Uterus (tissue), 4 donors: ENCODE measurements at places on chromosomes 13 and 19. TPM values are rescaled to one million over a fixed set of nuclear protein-coding genes. Genes with fewer than 3 reads are reported as not detected.

The LRRC63 gene
- total RNA-seq: not detected

GRCh38 chr19:11321191-11322126 lies 18.0 kb downstream of the RAB3D start:
- DNase-seq: no peak
- no peaks in the 10 kb centered on the region for H3K36me3 ChIP-seq
- no peaks in the 10 kb centered on the region for H3K27me3 ChIP-seq
- H3K4me3 ChIP-seq: no peak overlapping the region
- H3K4me1 ChIP-seq: peaks cover 4% of the 10 kb centered on the region

The GZMM gene
- 0.62 TPM for total RNA-seq

DNA sequence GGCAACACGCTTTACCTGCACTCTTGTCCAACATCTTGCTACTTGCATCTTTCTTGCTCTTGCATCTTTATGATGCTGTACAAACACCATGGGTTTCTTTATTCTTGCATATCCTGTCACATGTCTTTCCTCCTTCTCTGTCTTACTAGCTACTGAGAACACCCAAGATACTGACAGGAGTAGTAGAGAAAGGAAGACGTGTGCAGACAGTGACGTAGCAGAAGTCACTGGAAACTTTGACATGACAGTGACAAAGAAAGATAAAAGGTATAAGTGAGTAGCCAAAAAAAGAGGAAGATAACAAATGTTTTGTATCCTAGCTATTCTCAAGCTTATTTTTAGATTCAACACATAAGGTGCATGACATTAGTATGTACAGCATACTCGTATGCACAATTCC lies 34.2 kb downstream of the TRPC4 start:
- no peaks in the 10 kb centered on the region for H3K27me3 ChIP-seq
- no peak for DNase-seq
- no peaks in the 10 kb centered on the region for H3K4me1 ChIP-seq
- H3K36me3 ChIP-seq: no peaks in the 10 kb centered on the region
- H3K4me3 ChIP-seq: no peak overlapping the region
- H3K27ac ChIP-seq: no peak overlapping the region

- H3K4me3 ChIP-seq: no peak overlapping the region
- H3K27me3 ChIP-seq: no peaks in the 10 kb centered on the region
- no peaks in the 10 kb centered on the region for H3K4me1 ChIP-seq
These were observed 182.7 kb downstream of the TBC1D4 start for GRCh38 chr13:75299246-75299645.

DNA sequence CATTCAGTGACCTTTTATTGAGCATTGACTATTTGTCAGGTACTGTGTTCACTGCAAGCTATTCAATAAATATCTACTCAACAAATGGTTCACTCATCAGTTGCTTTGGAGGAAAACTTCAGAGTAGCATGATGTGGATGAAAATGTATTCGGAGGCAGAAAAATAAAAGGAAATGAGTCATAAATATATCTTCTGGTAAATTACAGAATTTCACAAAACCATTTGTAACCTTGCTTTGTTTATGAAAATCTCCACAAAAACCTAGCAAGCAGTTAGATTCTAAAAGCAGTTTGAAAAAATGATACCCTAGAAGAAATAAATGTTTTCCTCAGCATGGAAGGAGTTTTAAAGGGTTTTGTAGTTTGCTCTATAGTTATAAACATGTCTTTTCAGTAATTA lies 399.6 kb downstream of the LMO7 start:
- no peaks in the 10 kb centered on the region for H3K4me1 ChIP-seq
- H3K27me3 ChIP-seq: no peaks in the 10 kb centered on the region
- no peak for DNase-seq
- no peak overlapping the region for H3K27ac ChIP-seq

DNA sequence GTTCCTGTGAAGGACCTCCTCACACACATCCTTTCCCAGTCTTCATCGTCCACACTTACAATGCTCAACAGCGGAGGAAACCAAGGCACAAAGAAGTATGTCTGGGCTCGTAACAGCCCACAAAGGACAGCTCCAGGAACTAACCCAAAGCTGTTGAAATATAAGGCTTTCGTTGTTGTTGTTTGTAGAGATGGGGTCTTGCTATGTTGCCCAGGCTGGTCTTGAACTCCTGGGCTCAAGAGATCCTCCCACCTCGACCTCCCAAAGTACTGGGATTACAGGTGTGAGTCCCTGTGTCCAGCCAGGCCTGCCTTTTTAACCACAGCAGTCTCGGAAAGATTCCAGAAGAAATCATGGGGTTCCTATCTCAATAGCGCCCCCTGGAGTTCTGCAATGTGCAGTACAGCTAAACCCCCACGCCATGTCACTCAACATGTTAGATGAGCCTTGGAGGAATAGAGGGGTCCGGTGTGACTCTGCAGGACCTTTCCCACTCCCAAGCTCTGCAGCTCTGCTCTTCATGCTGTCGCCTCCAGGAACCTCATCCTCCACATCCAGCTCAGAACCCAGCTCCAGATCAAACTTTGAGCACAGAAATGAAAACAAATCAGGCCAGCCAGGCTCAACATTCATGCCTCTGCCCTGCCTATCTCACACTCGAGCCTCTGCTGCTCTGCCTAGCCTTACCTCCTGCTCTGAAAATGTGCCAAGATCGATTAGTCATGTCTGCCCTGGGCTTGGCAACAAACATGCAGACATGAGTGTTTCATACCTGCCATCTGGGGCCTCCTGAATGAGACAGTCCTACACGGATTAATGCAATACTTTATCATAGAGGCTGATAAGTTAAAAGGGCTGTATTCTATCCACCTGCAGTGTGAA lies 7.5 kb downstream of the PLA2G4C start:
- no peak for DNase-seq
- H3K27me3 ChIP-seq: no peaks in the 10 kb centered on the region
- H3K27ac ChIP-seq: no peak overlapping the region
- no peak overlapping the region for H3K4me3 ChIP-seq

The AZU1 gene
- 0.85 TPM for total RNA-seq

DNA sequence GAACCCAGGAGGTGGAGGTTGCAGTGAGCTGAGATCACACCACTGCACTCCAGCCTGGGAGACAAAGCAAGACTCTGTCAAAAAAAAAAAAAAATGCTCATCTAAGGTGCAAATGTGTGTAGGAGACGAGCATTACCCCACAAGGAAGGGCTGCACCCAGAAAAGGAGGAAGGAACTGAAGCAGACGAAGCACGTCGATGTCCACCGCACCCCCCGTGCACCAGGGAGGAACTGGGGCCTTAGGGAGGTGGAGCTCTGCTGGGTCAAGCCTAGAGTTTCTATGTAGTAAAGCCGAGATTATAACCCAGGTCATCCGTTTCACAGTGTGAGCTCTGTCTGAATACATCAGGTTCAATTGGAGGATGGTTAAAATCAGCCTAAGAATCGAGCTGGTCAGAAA lies 1.1 kb downstream of the VSTM1 start:
- no peaks in the 10 kb centered on the region for H3K4me1 ChIP-seq
- no peak for DNase-seq
- H3K27ac ChIP-seq: no peak overlapping the region
- no peaks in the 10 kb centered on the region for H3K27me3 ChIP-seq
- no peak overlapping the region for H3K4me3 ChIP-seq
- no peaks in the 10 kb centered on the region for H3K36me3 ChIP-seq
